Brain (organoid and tissue), 16 donors: ENCODE measurements at places on chromosomes 1 and 21.

GRCh38 chr1:4060850-4061249, 160.8 kb upstream of the C1orf174 start:
- DNase-seq, result no peak

DNA sequence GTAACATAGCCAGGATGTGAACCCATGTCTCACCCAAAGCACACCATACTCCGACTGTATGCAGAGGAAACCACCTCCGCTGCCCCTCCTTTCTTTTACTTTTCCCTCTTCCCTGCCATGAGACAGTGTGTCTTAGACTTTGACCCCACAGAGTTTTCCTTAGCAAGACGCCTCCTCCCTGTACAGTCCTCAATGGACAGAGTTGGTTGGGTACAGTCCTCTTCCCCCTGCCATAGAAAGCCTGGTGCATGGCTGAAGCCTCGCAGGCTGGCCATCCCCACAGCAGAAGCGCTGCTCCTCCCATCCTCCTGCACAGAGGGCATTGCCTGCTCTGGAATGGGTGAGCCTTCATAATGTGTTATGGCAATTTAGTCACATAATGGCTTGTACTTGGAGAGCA, 127.9 kb downstream of the PLPP3 start:
- DNase-seq, result no peak

- no peak for DNase-seq
Measured at GRCh38 chr1:87348341-87349019, 19.8 kb downstream of the LMO4 start.

DNA sequence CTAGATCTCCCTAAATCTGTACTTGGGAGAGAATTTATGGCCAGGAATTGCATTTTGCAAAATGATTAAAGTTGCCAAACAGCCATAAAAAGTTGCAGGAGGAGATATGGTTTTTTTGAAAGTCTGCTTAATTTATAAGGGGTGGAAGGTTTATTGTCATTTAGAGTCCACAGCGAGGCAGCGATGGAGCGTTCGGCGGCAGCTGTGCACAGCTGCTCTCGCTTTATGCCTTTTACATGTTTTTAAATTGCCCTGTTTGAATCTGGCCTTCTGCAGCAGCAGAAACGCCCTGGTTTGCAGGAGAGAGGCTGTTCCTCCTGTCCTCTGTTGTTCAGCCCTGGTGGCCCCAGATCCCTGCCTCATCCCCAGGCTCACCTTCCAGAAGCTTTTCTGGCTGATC, 144.9 kb upstream of the POU3F1 start:
- DNase-seq, result no peak

- no peak for DNase-seq
Measured at GRCh38 chr1:57311006-57311405, 112.9 kb downstream of the DAB1 start.

DNA sequence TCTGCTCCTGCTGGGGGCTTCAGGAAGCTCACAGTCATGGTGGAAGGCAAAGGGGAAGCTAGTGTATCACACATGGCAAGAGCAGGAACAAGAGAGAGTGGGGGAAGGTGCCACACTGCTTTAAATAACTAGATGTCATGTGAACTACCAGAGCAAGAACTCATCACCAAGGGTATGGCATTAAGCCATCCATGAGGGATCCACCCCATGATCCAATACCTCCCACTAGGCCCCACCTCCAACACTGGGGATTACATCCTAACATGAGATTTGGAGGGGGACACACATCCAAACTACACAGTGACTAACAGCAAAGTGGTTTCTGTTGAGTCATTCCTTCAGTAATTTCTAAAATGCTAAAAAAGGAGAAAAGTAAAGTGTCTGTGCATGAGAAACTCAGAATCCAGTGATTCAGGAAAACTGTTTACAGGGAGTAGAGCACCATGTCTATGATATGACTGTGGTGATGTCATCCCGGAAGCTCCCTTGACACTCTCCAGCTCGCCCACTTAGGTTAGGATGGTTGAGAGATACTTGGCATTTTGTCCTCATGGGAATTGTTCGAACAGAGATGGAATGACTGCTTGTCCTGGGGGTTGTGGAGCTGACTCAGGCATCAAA, 50.3 kb downstream of the CHD1L start:
- no peak for DNase-seq

- DNase-seq, result no peak
Measured at GRCh38 chr1:226553924-226554282, 5.3 kb downstream of the STUM start.

DNA sequence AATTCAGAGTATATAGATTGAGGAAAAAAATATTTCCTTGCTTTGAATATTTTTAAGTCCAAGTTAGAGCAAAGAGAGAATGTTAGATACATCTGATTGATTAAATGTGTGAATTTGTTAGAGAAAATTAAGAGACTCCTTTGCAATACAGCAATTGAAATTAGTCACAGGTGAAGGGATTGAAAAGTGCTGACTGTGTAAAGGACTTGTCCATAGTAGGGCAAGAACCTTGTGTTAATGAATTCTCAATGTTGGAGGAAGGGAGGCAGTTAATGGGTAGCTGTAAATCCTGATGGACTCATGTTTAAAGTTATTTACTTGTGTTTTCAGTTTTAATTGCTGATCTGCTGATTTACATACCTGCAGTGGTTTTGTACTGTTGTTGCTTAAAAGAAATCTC, 38.6 kb downstream of the ALG6 start:
- DNase-seq, result no peak

GRCh38 chr1:66296370-66296769, 237.6 kb upstream of the SGIP1 start:
- no peak for DNase-seq
